ENCODE measurements at places on chromosomes 11 and 22.

DNA sequence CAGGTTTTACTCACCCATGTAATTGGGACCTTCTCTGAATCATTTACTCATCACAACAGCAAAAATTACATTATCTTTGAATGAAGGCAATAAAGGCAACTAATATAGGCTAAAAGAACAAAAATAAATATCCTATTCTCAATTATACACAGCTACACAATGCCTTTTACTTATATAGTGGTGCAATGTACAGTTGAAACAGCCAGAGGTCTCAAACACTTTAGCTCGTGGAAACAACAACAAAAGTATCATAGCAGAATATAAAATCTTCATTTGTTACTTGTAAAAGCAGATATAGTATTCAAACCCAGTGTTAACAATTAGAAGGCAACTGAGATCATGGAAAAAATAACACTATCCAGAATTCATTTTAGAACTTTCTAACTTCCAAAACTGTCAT is 20.6 kb upstream of the CCDC34 start:
- DNase-seq = no peak

DNA sequence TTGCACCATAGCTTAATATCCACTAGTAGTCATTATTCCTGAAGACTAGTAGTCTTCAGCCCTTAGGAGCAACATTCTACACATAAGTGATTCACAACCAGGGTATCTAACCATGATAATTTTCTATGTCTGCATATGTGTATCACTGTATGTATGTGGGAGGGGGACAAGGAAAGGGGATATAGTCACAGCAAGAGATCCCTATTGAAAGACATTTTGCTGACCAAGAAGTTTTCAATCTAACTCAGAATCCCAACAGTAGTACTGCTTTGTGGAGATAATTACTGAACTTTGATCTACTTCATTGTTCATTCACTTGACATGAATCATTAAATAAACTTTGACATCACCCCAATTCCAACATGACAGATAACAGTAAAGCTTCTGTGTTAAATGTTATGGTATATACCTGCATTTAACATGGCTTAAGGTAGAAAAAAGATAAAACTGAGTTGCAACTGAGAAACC is 10.3 kb downstream of the PIK3C2A start:
- peak; percentile 61 for DNase-seq

DNA sequence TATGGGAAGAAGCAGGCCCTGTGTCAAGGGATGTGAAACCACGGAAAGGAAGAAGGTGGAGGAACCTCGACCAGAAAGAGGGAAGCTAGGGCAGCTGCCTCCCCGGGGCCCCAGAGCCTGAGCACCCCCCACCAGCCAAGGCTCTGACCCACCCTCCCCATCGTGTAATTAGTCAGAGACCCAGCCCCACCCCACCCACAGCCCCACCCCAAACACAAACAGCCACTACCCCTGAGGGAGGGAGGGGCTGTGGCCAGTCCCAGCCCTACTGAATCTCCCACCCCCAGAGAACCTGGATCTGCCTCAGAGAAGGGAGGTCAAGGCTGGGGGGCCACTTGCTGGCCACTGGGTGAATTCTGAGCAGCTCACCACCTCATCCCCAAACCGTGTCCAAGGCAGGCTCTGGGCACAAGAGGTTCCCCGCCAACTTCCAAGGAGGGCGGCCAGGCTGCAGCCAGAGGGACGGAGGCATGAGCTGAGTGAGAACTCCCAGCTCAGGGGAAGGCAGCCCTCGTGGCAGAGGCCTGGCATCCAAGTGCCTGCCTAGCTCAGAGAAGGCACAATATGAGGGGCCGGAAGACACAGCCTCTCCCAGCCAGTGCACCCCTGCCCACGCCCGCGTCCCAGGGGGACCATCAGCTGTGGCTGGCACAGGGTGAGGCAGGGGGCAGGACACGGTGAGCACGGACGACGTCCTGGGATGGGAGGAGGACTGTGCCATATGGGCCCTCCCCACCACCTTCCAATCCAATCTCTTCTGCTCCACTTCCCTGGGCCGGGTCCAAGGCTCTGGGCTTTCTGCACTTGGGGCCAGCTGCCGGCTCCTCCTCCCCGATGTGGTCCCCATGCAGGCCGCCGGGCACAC is 2.7 kb downstream of the PLXNB2 start:
- DNase-seq = peak; percentile 45

- DNase-seq = no peak
Observed at GRCh38 chr11:66465373-66466224, 1.1 kb upstream of the PELI3 start.

GRCh38 chr11:29782447-29782846 is 234.4 kb downstream of the KCNA4 start:
- no peak for DNase-seq

DNA sequence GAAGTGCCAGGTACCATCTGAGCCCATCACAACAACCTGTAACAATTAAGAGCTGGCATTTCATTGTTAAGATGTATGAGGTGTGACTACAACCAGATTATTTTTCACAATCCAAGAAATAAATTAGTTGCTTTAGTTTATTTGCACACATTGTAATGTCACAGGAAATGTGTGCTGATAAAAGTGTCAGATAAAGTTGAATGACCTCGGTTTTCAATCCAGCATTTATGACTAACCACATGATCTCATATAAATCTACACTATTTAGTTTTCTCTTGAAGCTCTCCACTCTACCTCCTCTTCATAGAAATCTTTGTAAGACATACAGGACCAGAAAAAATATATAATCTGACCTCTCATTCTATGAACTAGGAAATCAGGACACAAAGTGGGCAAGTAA is 166.2 kb downstream of the PGR start:
- DNase-seq = no peak

GRCh38 chr11:889687-890475 is 20.7 kb downstream of the CHID1 start:
- no peak for DNase-seq

DNA sequence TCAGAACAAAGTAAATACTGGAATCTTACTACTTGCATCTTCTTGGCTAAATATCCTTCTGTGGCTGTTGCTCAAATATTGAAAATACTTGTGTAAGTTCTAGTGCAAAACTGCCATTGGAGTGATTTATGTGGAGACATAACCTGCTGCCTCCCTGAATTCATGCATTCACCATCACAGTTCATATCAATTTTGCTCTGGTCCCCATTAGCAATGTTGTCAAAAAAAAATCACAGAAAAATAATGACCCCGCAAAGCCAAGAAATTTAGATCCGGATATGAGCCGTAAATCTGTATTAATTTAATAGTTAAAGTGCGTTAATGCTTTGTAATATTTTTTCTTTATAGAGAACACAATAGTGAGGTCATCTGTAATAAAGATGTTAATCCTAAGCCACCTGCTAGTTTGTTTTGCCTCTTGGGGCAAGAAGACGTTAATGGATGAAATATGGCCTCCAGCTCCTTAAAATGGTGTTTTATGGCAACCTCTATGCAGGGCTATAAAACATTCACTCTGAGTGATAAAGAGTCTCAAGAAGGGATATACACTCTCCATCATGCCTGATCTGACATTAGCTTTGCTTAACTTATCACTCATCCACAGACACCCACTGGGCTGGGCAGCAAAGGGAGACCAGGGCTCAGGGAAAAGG is 255.9 kb downstream of the INSC start:
- DNase-seq = no peak

- peak; percentile 76 for DNase-seq
Observed at GRCh38 chr11:58334708-58335107, 24.2 kb downstream of the OR5B17 start.

GRCh38 chr22:30452861-30453260 is 19.0 kb downstream of the SEC14L3 start:
- no peak for DNase-seq

DNA sequence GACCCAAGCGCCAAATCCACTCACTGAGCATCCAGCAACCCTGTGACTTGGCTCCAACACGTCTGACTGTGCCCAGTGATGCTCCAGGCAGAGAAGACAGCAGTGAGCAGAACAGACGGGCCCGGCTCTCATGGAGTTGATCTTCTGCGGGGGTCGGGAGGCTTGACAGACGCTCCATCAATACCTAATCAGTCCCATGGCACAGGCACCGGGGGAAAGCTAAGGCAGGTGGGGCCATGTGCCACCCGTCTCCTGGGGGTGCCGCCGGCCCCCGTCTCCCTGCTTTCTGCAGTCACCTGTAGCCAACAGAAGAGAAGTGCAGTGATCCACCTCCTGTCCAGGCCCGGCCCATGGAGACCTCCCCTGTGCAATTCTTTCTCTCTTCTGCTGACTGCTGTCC is 47.5 kb downstream of the LINC01488 start:
- no peak for DNase-seq

GRCh38 chr11:33941637-33942160 is 49.8 kb upstream of the LMO2 start:
- no peak for DNase-seq

DNA sequence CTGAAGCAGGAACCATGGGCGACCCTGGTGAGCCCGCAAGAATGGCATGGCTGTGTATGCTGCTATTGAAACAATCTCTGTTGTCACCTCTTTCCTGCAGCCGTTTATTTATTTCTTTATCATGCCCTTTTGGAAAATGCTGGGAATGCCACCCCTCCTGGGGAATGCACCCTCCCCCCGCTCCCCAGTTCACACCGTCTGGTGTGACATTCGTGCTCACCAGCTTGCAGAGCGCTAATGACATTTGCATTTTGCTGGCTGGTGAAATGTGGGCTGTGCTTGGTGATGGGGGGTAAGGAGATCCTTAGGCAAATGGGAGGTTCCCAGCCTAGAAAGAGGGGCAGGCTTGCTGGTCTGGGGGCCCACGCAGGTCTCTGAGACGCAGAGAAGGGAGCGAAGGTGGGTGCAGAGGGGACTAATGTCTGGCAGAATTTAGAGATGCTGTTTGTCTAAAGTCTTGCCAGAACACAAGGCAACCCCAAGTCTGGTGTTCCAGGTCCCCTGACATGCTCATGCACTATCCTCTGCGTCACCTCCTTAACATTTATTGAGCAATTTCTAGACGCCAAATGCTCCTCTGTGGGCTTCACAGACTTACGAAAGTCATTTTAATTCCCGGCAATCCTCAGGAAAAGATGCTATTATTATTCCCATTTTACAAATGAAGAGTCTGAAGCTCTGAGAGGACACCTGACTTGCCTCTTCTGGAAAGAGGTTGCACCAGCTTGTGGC is 91.7 kb downstream of the TP53I11 start:
- no peak for DNase-seq

GRCh38 chr11:112156153-112156955 is 7.5 kb downstream of the IL18 start:
- DNase-seq = no peak

DNA sequence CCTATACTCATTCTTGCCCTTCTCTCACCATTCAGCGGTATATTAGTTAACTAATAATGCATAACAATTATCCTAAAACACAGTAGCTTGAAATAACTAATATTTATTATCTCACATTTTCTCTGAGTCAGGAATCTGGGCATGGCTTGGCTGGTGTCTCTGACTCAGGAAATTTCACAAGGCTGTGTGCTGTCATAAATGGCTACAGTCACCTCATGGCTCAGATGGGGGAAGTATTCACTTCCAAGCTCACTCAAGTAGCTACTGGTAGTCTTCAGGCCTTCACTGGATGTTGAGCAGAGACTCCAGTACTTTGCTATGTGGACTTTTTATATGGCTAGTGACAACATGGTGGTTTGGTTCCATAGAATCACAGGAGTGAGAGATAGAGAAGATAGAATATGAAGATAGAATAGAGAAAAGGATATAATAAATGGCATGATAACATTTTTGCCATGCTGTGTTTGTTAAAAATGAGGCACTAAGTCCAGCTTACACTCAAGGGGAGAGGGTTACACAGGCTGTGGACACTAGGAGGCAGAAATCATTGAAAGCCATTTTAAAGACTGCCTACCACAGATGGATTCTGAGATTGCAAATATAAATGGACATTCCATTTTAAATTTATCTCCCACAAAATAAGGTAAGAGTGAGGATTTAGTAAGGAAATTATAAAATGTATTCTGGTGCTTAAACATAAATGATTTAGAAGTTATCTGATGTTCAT is 997.8 kb upstream of the CHORDC1 start:
- no peak for DNase-seq

DNA sequence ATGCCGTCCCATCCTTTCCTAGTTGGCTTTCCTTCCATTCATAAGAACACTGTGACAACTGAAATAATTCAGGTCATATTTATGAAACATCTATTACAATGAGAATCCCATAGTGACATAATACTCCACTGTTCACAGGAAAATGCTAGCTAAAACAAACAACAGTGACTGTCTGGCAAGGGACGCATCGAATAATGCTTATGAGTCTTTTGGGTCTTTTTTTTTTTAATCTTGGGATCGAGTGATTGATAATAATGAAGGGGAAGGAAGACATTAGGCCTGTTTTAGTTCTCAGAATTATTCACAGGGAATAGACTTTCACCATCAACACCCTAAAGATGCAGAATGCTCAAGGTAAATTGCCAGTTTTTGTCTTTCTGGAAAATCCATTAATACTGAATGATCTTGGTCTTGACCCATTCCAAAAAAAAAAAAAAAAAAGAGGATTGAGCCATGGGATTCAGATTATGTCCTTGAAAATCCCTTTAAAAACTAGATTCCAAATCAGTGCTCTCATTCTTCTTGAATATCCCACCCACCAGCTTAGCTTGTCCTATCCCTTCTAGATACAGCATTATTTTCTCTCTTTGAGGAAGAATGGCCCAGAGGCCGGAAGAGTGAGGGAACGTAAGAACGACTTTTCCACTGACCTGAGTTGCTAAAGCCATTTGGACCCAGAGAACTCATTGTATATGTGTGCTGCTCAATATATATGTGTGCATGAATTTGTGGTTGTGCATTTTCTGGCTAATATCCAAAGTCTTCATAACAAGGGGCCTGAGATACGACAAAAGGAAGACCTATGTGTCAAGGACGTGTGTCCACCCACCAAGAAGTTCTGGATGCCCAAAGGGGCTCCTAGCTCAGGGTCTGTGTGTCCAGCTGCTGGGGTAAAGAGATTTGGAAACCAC is 35.2 kb upstream of the CREB3L1 start:
- DNase-seq = no peak

GRCh38 chr22:30044881-30045493 is 35.3 kb upstream of the HORMAD2 start:
- DNase-seq = no peak

DNA sequence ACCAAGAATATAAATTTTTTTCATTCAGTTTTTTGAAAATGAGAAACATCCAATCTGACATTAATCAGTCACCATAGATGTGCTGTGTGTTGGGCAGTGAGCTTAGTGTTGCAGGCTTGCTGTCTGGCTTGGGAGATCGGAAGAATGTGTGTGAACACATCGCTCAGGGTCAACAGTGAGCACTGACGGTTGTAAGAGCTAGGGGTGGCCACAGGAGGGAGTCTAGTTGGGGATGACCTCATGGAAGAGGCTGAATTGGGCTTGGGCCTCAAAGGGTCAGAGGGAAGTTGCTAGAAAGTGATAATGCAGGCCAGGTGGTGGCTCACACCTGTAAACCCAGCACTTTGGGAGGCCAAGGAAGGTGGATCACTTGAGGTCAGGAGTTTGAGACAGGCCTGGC is 375.4 kb downstream of the DDX10 start:
- no peak for DNase-seq

- no peak for DNase-seq
Observed at GRCh38 chr11:123775289-123775688, 21.0 kb upstream of the OR6X1 start.

- no peak for DNase-seq
Observed at GRCh38 chr22:19004471-19004870, 68.4 kb upstream of the PRODH start.

All from RCC 7860 (cell line).